Hepatocyte (in vitro differentiated cells): ENCODE measurements at places on chromosomes 5 and 9. TPM values are rescaled to one million over a fixed set of nuclear protein-coding genes. Genes with fewer than 3 reads are reported as not detected.

CDO1 gene
- total RNA-seq, result 29.5 and 29.8 TPM in 2 replicates

ARL14EPL gene
- total RNA-seq, result 0.07 TPM in 1 of 2 replicates, not detected in the other

RGMB gene
- 10.5 and 11.6 TPM in 2 replicates for total RNA-seq

EHMT1 gene
- 40.6 and 46.0 TPM in 2 replicates for total RNA-seq

NUTM2G gene
- 0.13 and 0.32 TPM in 2 replicates for total RNA-seq

SPATA31A1 gene
- total RNA-seq, result not detected in 2 replicates

PCDHA9 gene
- total RNA-seq, result 1.5 and 2.5 TPM in 2 replicates

SPAG8 gene
- total RNA-seq, result 0.10 and 1.4 TPM in 2 replicates

FBXW5 gene
- 141 and 179 TPM in 2 replicates for total RNA-seq

SLC4A9 gene
- 0.07 TPM in 1 of 2 replicates, not detected in the other for total RNA-seq

SPATA31C1 gene
- total RNA-seq, result not detected in 2 replicates

GPX8 gene
- total RNA-seq, result 178 and 196 TPM in 2 replicates

IFNA21 gene
- not detected in 2 replicates for total RNA-seq

SMIM33 gene
- not detected in 2 replicates for total RNA-seq

ZBTB43 gene
- 13.7 and 16.4 TPM in 2 replicates for total RNA-seq

IL3 gene
- total RNA-seq, result 0.37 TPM in 1 of 2 replicates, not detected in the other

ZBED3 gene
- total RNA-seq, result 6.0 and 6.2 TPM in 2 replicates

EIF4E1B gene
- total RNA-seq, result not detected in 2 replicates

RNF14 gene
- total RNA-seq, result 53.0 and 57.8 TPM in 2 replicates

DNAH5 gene
- 0.40 and 0.72 TPM in 2 replicates for total RNA-seq

MCTP1 gene
- 5.7 and 8.7 TPM in 2 replicates for total RNA-seq

FABP6 gene
- total RNA-seq, result 51.5 and 55.7 TPM in 2 replicates

PDLIM7 gene
- total RNA-seq, result 43.5 and 57.1 TPM in 2 replicates

FEM1C gene
- total RNA-seq, result 24.6 and 27.0 TPM in 2 replicates

GABRA1 gene
- total RNA-seq, result 0.16 and 0.30 TPM in 2 replicates

SPINK13 gene
- total RNA-seq, result not detected in 2 replicates

SAXO1 gene
- not detected in 2 replicates for total RNA-seq

QRFP gene
- not detected in 2 replicates for total RNA-seq

CARD9 gene
- total RNA-seq, result 0.68 and 0.80 TPM in 2 replicates

SHOC1 gene
- total RNA-seq, result 0.04 and 0.37 TPM in 2 replicates

AP3B1 gene
- 41.4 and 42.4 TPM in 2 replicates for total RNA-seq

GDA gene
- 23.6 and 28.5 TPM in 2 replicates for total RNA-seq

OCLN gene
- total RNA-seq, result 119 and 140 TPM in 2 replicates

GAS1 gene
- 45.9 and 61.3 TPM in 2 replicates for total RNA-seq

CCIN gene
- total RNA-seq, result not detected in 2 replicates

CDH6 gene
- total RNA-seq, result 34.3 and 36.9 TPM in 2 replicates

PRXL2C gene
- total RNA-seq, result 11.0 and 11.4 TPM in 2 replicates

CCDC192 gene
- not detected in 2 replicates for total RNA-seq

PCDHB5 gene
- total RNA-seq, result 7.0 TPM in 2 replicates
